Bronchus fibroblast of lung (primary cell): ENCODE measurements at places on chromosomes 6 and 20. TPM values are rescaled to one million over a fixed set of nuclear protein-coding genes. Genes with fewer than 3 reads are reported as not detected.

The TNXB gene
- under 0.01 and 0.17 TPM in 2 replicates for total RNA-seq

The ATP9A gene
- total RNA-seq = 6.2 and 6.4 TPM in 2 replicates

The FOXS1 gene
- total RNA-seq = not detected in 2 replicates

The MAP7 gene
- total RNA-seq = 0.15 and 0.34 TPM in 2 replicates

The GMDS gene
- total RNA-seq = 10.7 and 16.3 TPM in 2 replicates

The SPAG4 gene
- total RNA-seq = 4.7 and 6.8 TPM in 2 replicates

The POM121L2 gene
- total RNA-seq = not detected in 2 replicates

The LY6G5C gene
- total RNA-seq = 1.0 and 2.2 TPM in 2 replicates

The ULBP3 gene
- 15.9 and 18.5 TPM in 2 replicates for total RNA-seq

The SLC17A2 gene
- total RNA-seq = not detected in 2 replicates

The PLCB4 gene
- 1.3 and 1.8 TPM in 2 replicates for total RNA-seq

The COL12A1 gene
- total RNA-seq = 131 and 152 TPM in 2 replicates

The PI3 gene
- total RNA-seq = not detected in 2 replicates

The C4A gene
- 2.7 and 2.8 TPM in 2 replicates for total RNA-seq

The TRDN gene
- total RNA-seq = not detected in 2 replicates

The TRIM38 gene
- 3.9 and 4.0 TPM in 2 replicates for total RNA-seq

The HLA-G gene
- not detected in 2 replicates for total RNA-seq

The SLPI gene
- total RNA-seq = not detected in 2 replicates

The AGER gene
- 1.0 and 1.3 TPM in 2 replicates for total RNA-seq

The GRIK2 gene
- total RNA-seq = 0.15 and 0.17 TPM in 2 replicates

The BTNL2 gene
- not detected in 2 replicates for total RNA-seq

The ASIP gene
- total RNA-seq = not detected in 2 replicates
